Purkinje cell (primary cell): ENCODE measurements at places on chromosomes 11 and 22. TPM values are rescaled to one million over a fixed set of nuclear protein-coding genes. Genes with fewer than 3 reads are reported as not detected.

The GAL gene
- not detected in 2 replicates for polyA plus RNA-seq

The TEX12 gene
- polyA plus RNA-seq, result 0.77 and 2.5 TPM in 2 replicates

The PCSK7 gene
- 3.5 and 3.6 TPM in 2 replicates for polyA plus RNA-seq

The DSCAML1 gene
- polyA plus RNA-seq, result 0.06 and 0.46 TPM in 2 replicates

The OR8D1 gene
- not detected in 2 replicates for polyA plus RNA-seq

The TSSK2 gene
- not detected in 2 replicates for polyA plus RNA-seq

The HBG1 gene
- not detected in 2 replicates for polyA plus RNA-seq

The OR52N4 gene
- polyA plus RNA-seq, result not detected in 2 replicates

The CLP1 gene
- 5.1 and 5.6 TPM in 2 replicates for polyA plus RNA-seq

The APOA4 gene
- polyA plus RNA-seq, result not detected in 2 replicates

The SLC5A4 gene
- 0.22 and 0.39 TPM in 2 replicates for polyA plus RNA-seq

The SNX32 gene
- 2.2 and 4.6 TPM in 2 replicates for polyA plus RNA-seq

The IRF7 gene
- polyA plus RNA-seq, result not detected in 2 replicates

The PANX2 gene
- polyA plus RNA-seq, result 0.11 and 0.43 TPM in 2 replicates

The KRTAP5-10 gene
- polyA plus RNA-seq, result not detected in 2 replicates

The APOC3 gene
- polyA plus RNA-seq, result not detected in 2 replicates

The STT3A gene
- polyA plus RNA-seq, result 38.0 and 48.2 TPM in 2 replicates
